ENCODE measurements at places on chromosomes 11 and 22.

GRCh38 chr11:16981651-16982194 lies 32.5 kb downstream of the PLEKHA7 start:
- DNase-seq, result no peak

DNA sequence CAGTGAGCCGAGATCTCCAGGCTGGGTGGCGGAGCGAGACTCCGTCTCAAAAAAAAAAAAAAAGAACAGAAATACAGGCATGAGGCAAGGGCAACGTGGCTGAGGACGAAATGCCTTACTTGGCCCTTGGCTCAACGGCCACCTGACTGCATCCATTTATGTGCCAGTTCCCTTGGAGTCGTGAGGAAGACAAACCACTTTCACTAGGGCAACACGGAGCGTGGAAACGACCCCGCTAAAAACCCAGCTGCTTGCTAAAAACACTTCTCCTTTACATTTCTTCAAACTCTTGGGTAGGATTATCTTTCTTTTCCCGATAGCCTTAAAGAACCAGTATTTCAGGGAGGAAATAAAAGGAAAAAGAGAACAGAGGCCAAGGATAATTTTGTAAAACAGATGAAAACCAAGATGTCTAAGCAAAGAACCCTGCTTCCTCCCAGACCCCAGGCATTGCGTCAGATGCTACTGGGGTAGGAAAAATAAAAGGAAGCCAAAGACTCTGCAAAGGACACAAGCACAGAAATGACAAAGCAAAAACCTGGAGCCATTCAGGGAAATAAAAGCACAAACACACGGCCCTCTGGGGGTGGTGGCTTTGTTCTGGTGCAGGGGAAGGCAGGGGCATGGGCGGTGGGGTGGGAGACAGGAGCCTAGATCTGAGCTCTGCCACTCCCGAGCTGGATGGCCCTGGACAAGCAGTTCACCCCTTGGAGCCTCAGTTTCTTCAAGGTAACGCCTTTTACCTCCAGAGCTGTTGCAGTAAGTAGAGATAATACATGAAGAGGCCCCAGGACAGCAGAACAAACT lies 37.0 kb downstream of the PC start:
- no peak for DNase-seq

DNA sequence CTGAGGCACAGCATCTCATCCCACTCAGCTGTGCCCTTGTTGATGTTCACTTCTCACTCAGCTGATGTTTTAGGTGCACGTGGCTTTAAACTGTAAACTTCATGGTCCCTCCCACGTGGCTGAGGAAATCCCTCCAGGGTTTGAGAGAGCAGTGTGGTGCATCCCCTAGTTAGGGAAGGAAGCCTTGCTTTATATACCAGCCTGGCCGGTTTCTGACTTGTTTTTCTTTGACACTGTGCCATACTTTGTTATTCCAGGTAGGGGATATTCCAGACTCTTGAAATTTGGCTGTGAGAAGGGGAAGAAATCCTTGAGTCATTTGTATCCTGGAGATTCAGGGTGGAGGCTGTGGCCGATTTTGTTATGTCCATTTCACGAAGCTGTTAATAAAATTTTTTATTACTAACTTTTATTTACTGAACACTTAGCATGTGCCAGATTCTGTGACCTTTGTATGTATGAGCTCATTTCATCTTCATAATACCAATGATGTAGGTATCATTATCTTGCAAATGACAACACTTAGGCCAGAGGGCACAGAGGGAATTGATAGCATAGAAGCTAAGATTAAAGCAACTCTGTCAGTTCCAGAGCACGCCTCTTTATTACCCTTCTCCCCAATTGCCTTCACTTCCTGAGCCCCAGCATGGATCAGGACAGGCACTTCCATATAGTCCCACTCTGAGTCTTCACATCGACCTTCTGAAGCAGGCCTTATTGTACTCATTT lies 116.6 kb downstream of the NAV2 start:
- no peak for DNase-seq

GRCh38 chr11:103053997-103054396 lies 38.0 kb downstream of the DCUN1D5 start:
- no peak for DNase-seq

DNA sequence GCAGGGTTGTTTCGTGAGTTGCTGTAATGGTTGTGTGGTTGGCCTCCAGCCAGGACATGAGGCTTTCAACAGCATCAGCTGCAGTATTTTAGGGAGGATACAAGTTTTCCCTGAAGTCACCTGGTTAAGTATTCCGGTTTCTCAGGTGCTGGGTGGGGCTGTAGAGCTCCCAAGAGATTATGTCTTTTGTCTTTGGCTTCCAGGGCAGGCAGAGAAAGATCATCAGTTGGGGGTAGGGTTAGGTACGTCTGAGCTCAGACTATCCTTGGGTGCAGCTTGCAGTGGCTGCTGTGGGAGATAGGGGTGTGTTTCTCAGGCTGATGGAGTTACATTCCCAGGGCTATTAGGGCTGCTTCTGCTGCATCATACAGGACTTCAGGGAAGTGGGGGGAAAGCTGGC lies 47.5 kb upstream of the MRGPRX1 start:
- no peak for DNase-seq

DNA sequence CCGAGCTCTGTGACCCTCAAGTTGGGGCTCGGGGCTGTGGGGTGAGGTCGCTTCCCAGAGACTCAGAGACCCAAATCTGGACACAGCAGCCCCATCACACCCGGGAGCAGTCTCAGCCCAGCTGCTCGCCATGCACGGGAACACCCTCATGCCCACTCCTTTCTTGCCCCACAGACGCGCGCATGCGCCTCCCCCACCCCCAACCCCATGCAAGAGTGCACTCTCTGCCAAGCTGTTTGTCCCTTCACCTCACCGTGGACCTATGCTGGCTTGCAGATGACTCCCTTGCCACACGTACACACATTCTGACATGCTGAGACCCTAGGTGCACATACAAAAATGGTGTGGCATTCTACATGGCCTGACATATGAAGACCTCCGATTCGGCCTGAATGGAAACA lies 478 bp upstream of the CD248 start:
- DNase-seq, result peak; percentile 67

DNA sequence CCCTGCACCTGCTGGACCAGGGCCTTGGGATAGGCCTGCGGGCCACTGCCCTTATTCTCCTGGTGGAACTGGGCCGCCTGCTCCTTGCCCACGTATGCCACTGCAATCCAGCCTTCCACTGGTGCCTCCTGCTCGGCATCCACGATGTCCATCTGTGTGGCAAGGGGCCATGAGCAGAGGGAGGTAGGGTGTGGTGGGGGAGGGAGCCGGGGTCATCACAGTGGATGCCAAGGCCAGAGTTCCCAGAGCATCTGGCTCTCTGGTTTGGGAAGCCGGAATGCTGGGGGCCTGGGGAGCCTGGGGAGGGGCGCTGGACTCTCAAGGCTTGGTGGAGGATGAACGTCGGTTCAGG lies 627 bp downstream of the RNF215 start:
- no peak for DNase-seq

- DNase-seq, result peak; percentile 50
These were observed 29.1 kb upstream of the BIRC3 start for GRCh38 chr11:102287964-102288724.

DNA sequence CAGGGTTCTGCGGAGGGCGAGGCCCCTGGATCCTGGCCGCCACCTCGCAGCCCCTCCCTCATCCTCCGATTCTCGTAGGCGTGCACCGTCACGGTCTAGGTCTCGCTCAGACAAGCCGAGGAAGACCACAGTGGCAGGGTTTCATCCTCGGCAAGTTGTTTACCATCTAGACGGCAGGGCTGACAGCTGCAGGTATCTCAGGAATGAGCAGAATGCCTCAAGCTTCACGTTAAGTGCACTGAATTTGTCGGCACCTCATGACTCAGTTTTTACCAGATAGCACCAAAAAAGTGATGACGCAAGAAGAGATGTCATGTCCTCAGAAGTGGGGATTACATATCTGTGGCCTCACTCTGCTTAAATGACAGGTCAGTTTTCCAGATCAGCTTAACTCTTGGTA lies 35.1 kb downstream of the WT1 start:
- no peak for DNase-seq

GRCh38 chr11:2376751-2377451 lies at the start of gene CD81:
Gene CD81 (plus strand): TSS chr11:2377310. CDS start chr11:2377550, 240 bp downstream.
- peak; percentile 85 for DNase-seq
